Stimulated activated CD4-positive, alpha-beta T cell treated with anti-CD3 and anti-CD28 coated beads, Interleukin-1b, Interleukin-23, amount 100 ng/mL, for 48 hours (primary cell): ENCODE measurements at places on chromosomes 7 and 10.

GRCh38 chr10:14534152-14534551 lies 203.4 kb upstream of the FRMD4A start:
- DNase-seq: no peak

- peak; percentile 44 for DNase-seq
These were observed 497 bp downstream of the PPP2R2D start for GRCh38 chr10:131901181-131901829.

GRCh38 chr10:4405828-4406227 lies 420.2 kb upstream of the AKR1E2 start:
- DNase-seq: no peak

DNA sequence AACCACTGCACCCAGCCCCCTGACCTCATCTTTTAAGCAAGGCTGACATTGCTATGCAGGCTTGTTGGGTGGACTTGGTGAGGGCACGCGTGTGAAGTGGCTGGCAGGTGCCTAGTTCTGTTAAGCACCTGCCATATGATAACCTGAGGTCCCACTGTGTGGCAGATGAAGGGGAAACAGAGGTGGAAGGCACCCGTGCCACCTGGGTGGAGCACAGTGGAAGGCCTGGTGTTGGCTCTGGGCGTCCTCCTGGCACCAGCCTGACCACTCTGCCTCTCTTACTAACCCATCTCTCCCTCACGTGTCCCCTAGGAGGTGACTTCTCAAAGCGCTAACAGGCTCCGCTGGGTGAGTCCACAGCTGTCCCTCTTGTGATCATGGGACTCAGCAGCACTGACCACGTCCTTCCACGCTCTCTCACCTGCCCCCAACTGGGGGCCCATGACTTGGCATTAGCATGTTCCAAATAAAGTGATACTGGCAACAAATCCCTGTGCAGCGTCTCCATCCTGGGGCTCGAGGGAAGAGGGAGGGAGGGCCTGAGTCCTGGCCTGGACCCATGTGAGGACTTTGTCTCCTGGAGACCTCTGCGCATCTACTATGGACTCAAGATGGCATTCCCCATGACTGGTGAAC lies 4.6 kb upstream of the ZNF862 start:
- DNase-seq: no peak

DNA sequence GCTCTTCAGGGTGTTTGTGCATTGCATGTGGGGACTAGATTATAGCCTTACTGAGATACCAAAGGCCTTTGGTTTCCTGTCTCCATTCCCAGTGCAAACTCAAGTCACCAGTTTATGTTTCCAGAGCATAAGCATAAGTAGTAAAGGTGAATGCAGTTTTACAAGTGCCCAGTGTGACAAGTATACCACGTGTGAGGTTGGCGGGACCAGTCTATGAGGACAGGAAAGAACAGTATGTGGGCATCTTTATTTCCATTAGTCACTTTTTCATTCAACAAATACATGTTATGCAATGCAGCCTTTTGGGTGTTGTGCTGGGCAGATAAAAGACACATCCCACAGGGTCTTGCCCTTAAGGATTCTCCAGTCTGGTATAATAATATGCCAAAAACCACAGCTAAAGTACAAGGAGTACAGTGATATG lies 146.5 kb downstream of the ARID5B start:
- peak; percentile 74 for DNase-seq

GRCh38 chr10:31170636-31171035 lies 139.0 kb upstream of the ZNF438 start:
- DNase-seq: no peak

DNA sequence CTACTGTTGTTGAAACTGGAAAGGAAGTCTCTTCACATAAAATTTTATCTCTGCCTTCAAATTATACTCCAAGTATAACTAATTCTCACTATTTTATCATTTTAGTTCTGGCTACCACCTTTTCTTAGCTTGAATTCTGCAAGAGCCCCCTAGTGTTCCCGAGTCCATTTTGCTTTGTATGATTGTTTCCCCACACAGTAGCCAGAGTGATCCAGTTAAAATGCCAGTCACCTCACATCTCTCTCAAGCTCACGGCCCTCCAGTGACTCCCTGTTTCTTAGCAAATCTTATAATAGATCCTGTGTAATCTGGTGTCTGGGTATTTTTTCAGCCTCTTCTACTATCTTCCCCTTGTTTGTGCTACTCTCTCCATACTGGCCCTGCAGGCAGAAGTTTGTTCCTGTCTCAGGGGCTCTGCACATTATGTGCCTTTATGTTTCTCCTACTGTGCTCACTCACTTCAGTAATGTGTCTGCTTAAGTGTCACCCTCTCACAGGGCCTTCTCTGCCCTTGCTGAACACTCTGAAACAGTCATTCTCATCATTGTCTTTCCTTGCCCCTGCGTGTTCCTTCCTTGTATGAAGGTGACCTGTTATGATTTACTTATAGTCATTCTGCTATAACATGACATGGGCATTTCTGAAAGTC lies 8.9 kb downstream of the WAC start:
- DNase-seq: no peak

DNA sequence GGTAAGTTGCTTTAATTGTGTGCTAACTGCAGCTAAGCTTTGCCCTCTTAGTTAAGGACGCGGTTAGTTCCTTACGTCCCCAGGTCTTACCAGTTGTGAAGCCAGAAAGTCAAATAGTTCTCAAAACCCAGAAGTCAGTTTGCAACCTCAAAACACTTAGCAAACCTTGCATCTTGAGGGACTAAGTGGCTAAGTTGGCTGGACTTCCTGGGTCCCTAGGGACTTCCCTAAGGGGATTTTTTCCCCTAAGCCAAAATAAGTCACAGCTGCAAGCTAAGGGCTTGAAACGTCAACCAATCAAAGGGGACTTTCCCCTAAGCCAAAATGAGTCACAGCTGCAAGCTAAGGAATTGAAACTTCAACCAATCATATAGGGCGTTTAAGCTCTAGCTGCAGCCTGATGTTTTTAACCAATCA lies 36.2 kb upstream of the HECW1 start:
- peak; percentile 33 for DNase-seq

- no peak for DNase-seq
These were observed 96.9 kb upstream of the TNS3 start for GRCh38 chr7:47678641-47679380.

DNA sequence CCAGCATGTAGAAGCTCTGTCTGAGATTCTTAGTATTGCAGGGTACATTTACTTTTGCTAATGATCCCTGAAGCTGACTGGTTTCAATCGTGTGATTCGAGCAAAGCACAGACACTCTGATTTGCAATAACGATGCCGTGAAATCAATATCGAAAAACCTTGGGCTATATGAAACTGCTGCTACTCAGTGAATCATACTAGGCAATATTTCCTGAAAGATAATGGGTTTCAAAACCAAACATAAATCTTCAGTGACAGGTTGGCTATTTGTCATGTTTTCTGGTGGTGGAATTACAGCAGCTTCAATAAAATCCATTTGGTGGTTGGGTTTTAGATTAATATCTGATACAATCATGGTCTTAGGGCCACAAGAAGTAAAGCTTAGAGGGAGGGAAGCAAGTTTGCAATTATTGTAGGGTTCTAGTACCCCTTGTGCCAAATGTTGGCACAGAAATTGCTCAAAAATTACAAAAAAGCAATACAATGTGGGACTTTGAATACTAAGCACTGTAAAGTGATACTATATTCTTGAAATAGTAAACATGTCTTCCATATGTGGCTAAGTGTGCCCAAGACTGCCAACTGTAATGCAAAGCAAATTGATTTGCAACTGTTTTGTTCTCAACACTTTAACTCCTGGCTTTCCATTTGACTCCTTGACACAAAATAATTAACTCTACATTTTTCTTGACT lies 112.4 kb upstream of the JAZF1 start:
- peak; percentile 8 for DNase-seq

DNA sequence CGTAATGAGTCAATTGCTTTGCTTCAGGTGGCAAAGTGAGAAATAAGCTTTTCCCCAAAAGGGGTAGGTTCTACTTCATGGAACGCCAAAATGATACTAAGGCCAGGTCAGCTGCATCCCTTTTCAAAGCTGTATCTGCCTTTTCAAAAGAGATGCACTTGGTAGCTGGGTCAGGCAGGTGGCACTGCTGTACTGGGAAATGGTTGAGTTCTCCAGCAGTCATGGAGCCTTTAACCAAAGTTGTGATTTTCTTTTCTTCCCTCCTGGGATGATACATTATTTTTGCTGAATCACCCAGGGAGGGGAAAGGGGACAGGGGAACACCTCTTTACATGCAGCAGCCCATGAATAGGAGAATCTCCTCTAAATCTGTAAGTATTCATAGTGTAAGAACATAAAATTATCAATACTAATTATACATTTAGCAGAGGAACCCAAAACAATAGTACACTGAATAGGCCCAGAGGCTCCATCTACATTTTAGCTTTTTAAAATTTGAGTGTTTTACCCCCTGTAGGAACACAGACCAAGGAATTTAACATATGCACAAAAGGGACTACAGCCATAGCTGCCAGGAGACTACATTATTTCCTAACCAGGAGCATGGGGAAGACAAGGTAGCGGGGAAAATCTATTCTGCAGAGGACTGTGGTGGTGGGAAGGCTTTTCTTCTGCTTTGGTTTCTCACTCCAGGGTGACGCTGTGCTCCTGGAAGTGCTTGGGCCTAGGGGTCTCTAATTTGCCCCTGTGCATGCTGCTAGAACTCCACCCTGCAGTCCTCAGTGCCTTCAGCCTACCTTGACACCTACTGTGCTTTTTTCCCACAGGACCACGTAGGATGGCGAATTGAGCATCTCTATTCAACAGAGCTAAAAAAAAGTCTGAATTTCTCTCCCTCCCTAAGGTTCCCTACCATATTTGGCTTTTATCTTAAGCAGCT lies 6.4 kb upstream of the GPR22 start:
- peak; percentile 11 for DNase-seq

DNA sequence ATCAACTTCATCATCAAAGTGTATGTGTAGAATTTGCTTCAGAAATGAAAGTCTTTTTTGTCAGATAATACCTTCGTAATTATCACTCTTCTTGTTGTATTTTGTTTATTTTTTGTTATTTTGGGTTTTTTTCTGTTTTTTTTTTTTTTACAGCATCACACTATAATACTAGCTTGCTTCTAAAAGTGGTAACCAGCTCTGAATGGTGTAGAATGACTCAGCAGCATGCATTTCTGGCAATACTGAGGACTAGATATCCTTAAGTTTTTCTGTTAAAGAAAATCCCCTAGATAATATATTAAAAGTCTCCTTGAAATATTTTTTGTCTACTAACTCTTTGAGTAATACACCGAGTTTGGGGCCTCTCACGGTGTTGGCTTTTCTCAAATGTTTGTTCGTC lies 109.1 kb downstream of the LMBR1 start:
- DNase-seq: no peak

- DNase-seq: no peak
These were observed 185.7 kb downstream of the XPNPEP1 start for GRCh38 chr10:109737626-109738025.

- DNase-seq: no peak
These were observed 696.9 kb upstream of the NRP1 start for GRCh38 chr10:34031400-34031799.

- no peak for DNase-seq
These were observed 705.6 kb upstream of the GALNT17 start for GRCh38 chr7:70426249-70426880.

GRCh38 chr10:122471531-122472177 lies 10.3 kb downstream of the HTRA1 start:
- DNase-seq: no peak

DNA sequence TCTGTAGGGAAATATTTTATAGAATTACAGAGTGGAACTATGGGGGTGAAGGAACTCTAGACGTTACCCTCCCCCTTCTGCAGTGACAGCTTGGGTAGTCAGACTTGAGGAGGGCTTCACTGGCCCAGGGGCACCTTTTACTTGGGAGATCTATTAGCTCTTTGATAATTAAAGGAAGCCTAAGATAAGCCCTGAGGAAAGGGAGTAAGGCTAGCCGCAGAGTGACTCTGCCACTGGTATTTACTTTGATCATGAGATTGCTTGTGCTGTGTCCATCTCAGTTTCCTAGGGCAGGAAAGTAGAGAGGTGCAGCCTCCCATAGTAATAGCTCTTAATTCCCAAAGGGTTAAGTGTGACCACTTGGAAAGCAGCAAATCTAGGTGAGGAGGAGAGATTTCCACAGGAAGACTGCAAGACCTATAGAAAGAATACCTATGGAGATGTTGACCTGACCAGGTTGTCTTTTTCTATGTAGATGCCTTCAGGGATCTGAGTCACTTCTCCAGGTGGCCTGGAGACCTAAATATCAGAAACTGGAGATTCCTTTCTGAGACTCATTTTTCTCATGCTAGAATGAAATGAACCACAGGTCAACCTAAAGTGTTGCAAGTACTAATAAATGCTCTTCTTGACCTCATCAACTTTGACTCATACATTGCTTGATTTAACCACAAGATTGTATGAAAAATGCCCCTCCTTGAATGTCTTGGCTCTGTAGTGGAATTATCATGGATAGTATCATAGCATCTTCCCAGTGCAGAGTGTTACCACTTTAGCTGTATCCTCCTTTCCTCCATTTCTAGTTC lies 447.3 kb upstream of the GHITM start:
- no peak for DNase-seq

DNA sequence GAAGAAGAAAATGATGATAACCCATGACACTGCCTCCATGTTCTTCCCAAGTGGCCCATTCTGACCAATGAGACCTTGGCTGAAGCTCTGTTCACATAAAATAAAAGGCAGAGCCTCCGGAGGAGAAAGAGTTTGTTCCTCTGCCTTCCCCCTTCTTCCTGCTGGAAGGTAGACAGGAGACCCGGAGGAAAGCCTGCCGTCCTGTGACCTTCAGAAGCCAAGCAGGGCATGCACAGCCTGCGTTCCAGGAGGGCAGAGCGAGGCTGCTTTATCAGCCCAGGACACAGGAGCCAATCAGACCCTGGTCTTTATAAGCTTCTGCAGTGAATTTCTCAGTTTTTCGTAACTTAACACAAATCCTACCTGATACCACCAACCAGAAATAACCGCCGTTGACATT lies 8.6 kb upstream of the GRID1 start:
- no peak for DNase-seq

GRCh38 chr10:98141484-98142073 lies 7.1 kb downstream of the R3HCC1L start:
- no peak for DNase-seq

DNA sequence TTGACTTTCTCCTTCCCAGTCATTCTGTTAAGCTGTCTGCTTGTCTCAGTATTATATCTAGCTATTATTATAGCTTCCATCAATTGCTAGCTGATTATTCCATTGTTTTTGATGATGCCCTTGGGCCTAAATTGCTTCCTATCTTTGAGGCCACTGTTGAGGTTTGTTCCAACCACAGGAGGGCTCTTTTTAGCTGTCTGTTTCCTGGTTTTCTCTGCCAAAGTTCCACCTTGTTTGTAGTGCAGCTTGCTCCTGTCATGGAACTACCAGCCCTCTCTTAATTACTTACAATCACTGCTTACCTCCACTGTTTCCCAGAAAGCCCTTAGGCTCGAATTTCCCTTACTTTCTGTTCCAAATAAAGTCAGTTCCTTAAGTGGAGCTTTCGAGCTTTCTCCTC lies 118.7 kb upstream of the SEC61G start:
- no peak for DNase-seq
